Breast epithelium (tissue), 4 donors: ENCODE measurements at places on chromosomes 3 and 15.

DNA sequence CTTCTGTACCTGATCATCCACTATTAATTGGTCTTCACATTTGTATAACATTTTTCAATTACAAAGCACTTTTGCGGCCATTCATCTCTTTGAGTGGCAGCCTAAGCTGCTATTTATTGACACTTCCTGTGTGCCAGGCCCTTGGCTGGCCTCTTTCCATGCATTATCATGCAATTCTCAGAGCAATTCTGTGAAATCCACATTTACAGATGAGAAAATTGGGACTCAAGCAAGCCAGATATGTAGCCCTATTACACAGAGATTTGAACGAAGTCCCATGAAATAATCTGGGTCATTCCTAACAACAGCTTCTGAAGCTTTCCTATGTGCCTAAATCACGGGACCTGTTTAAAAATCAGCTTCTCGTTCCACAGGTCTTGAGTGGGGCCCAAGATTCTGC is 17.4 kb downstream of the SLC6A1 start:
- no peak for DNase-seq
- H3K27ac ChIP-seq = no peak overlapping the region
- no peak overlapping the region for H3K4me3 ChIP-seq

- no peaks in the 10 kb centered on the region for H3K36me3 ChIP-seq
- no peak overlapping the region for H3K4me3 ChIP-seq
- H3K27me3 ChIP-seq = no peaks in the 10 kb centered on the region
- DNase-seq = no peak
Observed at GRCh38 chr3:171691485-171691884, 118.8 kb downstream of the PLD1 start.

DNA sequence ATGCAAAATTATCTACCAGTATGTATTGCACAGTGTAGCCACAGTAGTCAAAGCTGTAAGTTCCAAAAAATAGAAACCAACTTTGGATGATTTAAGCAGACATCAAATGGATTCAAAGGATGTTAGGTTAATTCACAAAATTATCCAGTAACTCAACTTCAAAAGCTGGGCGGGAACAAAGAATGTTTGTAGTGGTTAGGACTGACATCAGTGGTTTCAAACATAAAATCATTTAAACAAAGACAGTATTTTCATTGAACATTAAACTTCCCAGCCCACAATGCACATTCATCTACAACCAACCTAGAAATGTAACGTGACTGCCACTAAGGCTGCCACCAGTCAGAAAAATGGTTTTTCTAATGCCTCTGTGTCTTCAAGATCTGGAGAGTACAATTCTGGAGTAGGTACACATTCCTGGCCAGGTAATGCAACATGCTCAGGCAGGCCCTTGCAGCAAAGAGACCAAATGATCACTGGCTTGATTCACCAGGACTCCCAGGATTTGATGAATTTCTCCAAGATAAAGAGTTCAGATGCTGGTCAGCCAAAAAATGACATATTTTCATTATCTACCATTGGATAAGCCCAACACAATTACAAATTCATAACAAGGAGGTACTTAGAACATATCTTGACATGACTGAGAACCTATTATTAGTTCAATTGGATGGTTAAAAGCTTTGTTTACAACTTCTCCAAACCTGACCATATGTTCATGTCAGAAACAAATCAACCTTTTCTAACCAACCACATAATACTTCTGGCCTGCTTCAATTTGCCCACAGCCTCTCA is 189.8 kb upstream of the CNTN4 start:
- no peaks in the 10 kb centered on the region for H3K27me3 ChIP-seq
- no peaks in the 10 kb centered on the region for H3K4me1 ChIP-seq
- no peak overlapping the region for H3K4me3 ChIP-seq
- no peak for DNase-seq

- H3K27me3 ChIP-seq = no peaks in the 10 kb centered on the region
- no peaks in the 10 kb centered on the region for H3K36me3 ChIP-seq
- DNase-seq = no peak
- no peak overlapping the region for H3K27ac ChIP-seq
- H3K4me1 ChIP-seq = no peaks in the 10 kb centered on the region
Observed at GRCh38 chr3:72606005-72606800, 242.0 kb downstream of the SHQ1 start.

- H3K4me3 ChIP-seq = no peak overlapping the region
- H3K27ac ChIP-seq = no peak overlapping the region
- H3K4me1 ChIP-seq = no peaks in the 10 kb centered on the region
- no peaks in the 10 kb centered on the region for H3K27me3 ChIP-seq
- no peak for DNase-seq
- no peaks in the 10 kb centered on the region for H3K36me3 ChIP-seq
Observed at GRCh38 chr3:40278791-40279190, 30.7 kb upstream of the EIF1B start.

DNA sequence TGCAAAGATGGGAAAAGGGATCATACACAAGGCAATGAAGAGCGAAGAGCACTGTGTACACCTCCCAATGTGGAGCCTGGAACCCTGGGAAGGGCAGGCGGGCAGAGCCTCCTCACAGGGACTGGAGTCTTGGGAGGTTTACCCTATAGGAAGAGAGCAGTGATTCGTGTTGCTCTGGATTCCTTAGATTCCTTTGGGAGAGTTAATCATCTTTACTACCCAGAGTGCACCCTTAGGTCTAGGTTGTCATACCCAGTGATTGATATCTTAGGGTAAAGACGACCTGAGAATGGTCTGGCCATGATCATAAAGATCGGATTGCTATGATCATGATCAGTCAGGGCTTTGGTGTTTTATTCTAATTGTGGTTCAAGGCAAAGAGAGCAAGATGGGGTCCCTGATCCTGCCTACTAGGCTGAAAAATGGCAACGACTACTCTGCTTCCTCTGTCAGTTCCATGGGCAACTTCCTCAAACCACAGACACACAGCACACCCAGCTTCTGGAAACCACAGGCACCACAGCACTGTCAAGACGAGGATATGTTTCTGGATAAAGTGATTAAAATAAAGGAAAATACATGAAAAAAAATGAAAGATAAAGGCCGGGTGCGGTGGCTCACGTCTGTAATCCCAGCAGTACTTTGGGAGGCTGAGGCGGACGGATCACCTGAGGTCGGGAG is 20.4 kb upstream of the MAP6D1 start:
- no peak overlapping the region for H3K4me3 ChIP-seq
- DNase-seq = no peak
- H3K27me3 ChIP-seq = no peaks in the 10 kb centered on the region
- peaks cover 4% of the 10 kb centered on the region for H3K36me3 ChIP-seq
- peak overlapping the region; percentile 70 for H3K27ac ChIP-seq

- no peaks in the 10 kb centered on the region for H3K27me3 ChIP-seq
- peak overlapping the region; percentile 12 for H3K4me3 ChIP-seq
- peak overlapping the region; percentile 80 for H3K27ac ChIP-seq
- no peaks in the 10 kb centered on the region for H3K36me3 ChIP-seq
- H3K4me1 ChIP-seq = no peaks in the 10 kb centered on the region
Observed at GRCh38 chr3:42025370-42026138, 63.7 kb upstream of the ULK4 start.

GRCh38 chr3:126268866-126269265 is 88.3 kb downstream of the KLF15 start:
- no peak for DNase-seq
- H3K4me1 ChIP-seq = peaks cover 19% of the 10 kb centered on the region
- H3K36me3 ChIP-seq = no peaks in the 10 kb centered on the region

DNA sequence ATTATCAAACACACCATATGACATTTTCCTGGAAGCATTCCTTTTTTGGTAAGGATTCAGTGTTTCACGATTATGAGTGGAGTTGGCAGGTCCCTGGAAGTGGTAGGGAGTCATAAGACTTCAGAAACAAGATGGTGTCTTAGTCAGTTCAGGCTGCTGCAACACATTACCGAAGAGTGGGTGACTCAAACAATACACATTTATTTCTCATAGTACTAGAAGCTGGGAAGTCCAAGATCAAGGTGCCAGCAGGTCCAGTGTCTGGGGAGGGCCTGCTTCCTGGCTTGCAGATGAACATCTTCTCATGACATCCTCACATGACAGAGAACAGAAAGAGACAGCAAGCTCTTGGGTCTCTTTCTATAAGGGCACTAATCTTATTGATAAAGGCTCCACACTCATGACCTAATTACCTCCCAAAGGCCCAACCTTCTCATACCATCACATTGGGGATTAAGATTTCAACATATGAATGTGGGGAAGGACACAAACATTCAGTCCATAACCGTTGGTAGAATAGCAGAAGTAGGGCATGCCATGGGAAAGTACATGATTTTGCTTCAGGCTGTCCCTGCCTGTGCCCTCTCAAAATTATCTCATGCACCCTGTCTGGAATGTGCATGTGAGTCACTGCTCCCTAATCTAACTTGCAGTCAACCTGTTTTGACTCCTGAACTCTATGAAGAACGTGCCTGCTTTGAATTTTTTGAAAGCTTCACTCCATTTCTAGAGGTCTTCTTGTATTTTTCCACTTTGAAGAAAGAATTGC is 72.5 kb downstream of the GTPBP8 start:
- no peaks in the 10 kb centered on the region for H3K4me1 ChIP-seq
- no peak overlapping the region for H3K27ac ChIP-seq
- H3K36me3 ChIP-seq = no peaks in the 10 kb centered on the region
- no peak for DNase-seq
- H3K27me3 ChIP-seq = no peaks in the 10 kb centered on the region
- no peak overlapping the region for H3K4me3 ChIP-seq

DNA sequence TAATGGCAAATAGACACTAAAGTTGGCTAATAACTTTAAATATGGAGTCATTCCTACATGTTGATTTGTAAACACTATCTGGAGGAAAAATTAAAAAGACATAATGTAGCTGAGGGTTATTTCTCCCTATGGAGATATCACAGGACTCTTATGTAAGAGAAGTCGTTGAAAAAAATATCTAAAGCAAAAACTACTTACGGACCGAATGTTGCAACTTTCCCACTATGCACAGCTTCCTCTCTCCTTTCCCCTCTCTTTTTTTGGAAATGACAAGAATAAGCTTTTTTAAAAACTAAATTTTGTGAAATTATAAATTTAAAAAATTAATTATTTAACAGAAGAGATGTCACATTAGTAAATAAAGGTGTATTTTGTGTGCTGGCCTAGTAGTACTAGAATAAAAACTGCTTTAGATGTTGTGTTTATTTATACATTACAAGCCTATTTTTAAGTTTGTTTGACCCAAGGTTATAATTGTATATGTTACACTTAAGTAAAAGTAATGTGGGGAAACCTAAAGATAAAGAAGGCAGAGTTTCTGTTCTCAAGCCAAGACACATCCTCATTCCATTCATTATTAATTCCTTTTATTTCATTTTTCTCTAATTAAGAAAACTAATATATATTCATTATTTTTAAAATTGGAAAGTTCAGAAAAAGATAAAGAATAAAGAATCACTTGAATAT is 20.7 kb upstream of the PPARG start:
- no peaks in the 10 kb centered on the region for H3K36me3 ChIP-seq
- H3K27me3 ChIP-seq = no peaks in the 10 kb centered on the region
- no peak overlapping the region for H3K27ac ChIP-seq
- H3K4me3 ChIP-seq = no peak overlapping the region

DNA sequence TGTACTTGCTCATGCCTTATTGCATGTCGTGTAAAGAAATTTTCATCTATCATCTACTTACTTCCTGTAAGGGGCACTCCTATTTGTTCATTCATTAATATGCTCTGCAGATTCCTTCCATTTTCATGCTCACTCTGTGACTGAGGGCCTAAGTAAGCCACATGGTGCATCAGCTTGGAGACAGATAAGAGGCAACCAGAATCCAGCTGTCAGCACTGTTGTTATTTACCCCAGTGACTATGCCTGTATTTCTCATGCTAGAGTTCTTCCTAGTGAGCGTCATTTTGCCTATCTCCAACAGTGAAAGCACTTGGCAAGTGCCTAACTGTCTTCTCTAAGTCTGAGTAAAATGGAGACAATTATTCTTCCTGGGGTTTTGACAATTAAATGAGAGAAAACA is 124.8 kb upstream of the ABI3BP start:
- no peak for DNase-seq
- H3K27ac ChIP-seq = no peak overlapping the region
- H3K4me3 ChIP-seq = no peak overlapping the region
- no peaks in the 10 kb centered on the region for H3K27me3 ChIP-seq
- no peaks in the 10 kb centered on the region for H3K4me1 ChIP-seq
- no peaks in the 10 kb centered on the region for H3K36me3 ChIP-seq

DNA sequence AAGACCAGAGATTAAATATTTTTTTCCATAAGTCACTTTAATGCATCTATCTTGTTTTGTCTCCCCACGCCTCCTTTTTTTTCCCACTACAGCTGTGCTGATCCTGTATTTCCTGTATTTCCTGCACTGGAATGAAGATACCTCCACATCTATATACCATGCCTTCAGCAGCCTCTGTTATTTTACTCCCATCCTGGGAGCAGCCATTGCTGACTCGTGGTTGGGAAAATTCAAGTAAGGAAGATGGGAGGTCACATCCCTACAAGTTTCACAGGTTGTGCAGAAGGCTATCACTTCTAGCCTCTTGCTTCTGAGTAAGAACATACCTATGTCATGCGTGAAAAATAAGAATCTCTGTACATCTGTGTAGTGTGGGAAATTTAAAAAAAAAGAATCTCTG is 3.1 kb downstream of the SLC15A2 start:
- no peaks in the 10 kb centered on the region for H3K36me3 ChIP-seq
- H3K27ac ChIP-seq = no peak overlapping the region
- H3K4me3 ChIP-seq = no peak overlapping the region
- DNase-seq = no peak
- no peaks in the 10 kb centered on the region for H3K27me3 ChIP-seq

DNA sequence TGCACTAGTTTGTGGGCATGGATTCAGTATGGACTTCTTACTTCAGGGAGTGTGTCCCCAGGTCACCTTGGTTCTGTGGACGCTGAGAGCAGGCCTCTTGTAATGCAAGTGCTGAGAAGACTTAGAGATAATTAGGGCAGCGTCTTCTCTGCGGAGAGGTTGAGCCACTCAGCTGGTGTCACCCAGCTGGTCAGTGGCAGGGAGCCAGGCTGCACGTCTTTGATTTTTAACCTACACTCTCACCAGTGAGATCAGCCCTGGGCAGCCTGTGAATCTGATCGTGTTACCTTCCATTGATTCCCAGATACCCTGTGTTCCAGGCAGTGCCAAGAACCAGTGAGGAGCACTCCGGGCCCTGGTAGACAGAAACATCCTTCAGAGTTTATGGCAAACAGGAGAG is 92.6 kb downstream of the SLCO3A1 start:
- no peak for DNase-seq
- no peaks in the 10 kb centered on the region for H3K27me3 ChIP-seq
- peak overlapping the region; percentile 46 for H3K27ac ChIP-seq
- H3K4me1 ChIP-seq = peaks cover 24% of the 10 kb centered on the region

- no peak for DNase-seq
- H3K4me3 ChIP-seq = no peak overlapping the region
- no peaks in the 10 kb centered on the region for H3K36me3 ChIP-seq
- no peaks in the 10 kb centered on the region for H3K27me3 ChIP-seq
- no peak overlapping the region for H3K27ac ChIP-seq
- no peaks in the 10 kb centered on the region for H3K4me1 ChIP-seq
Observed at GRCh38 chr3:94522488-94522887, 459.6 kb downstream of the NSUN3 start.

DNA sequence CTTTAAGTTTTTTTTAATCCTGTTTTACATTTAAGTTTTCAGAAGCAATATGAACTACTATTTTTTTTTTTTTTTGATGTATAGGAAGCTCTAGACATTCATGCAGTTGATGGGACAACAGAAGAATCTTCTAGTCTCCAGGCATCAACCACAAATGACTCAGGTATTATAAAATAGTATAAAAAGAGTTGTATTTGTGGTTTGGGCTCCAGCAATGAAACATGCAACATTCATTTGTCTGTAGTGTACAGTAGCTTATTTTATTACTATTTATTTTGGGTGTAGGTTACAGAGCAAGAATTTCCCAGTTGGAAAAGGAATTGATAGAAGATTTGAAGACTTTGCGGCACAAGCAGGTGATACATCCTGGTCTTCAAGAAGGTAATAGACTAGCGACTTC is 38.6 kb downstream of the MGA start:
- H3K27me3 ChIP-seq = no peaks in the 10 kb centered on the region
- no peaks in the 10 kb centered on the region for H3K4me1 ChIP-seq
- H3K4me3 ChIP-seq = no peak overlapping the region
